Glomerular endothelial cell (primary cell): ENCODE measurements at places on chromosomes 12 and 14. TPM values are rescaled to one million over a fixed set of nuclear protein-coding genes. Genes with fewer than 3 reads are reported as not detected.
A peak's percentile ranks its signal among the peaks of the same experiment; 100 is the strongest.

DNA sequence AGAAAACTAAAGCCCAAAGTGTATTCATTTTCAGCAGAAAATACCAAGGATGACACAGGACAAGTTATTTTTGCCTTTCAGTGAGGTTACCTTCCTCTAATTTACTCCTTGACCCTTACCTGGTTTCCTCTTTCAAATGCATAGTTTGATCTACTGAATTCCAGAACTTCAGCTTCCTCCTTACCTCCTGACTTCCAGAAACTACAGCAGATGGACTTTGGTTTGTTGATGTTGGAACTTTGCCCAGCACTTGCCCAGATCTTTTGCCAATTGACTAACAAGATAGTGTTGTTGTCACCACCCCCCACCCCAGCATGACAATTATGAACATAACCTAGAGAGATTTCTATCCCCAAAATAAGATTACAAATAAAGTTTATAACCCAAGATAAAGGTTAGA lies 63.2 kb downstream of the NAV3 start:
- DNase-seq = peak; percentile 33

DNA sequence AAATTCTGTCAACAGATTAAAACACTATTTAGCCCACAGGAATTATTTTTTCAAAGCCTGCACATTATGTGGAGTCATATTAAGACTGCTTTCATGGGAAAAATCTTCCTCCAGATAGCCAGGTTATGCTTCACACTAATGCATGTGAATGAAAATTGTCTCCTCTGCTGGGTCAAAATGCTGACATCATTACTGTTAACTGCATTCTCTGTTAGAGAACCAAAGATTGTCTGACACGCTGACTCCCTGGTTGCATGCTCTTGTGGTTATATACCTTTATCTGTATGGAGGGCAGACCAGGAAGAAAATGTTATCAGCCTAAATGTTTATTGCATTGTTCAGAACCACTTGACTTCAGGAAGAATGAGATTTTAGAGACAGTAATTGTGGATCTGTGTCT lies 432.2 kb upstream of the MDGA2 start:
- DNase-seq = no peak

DNA sequence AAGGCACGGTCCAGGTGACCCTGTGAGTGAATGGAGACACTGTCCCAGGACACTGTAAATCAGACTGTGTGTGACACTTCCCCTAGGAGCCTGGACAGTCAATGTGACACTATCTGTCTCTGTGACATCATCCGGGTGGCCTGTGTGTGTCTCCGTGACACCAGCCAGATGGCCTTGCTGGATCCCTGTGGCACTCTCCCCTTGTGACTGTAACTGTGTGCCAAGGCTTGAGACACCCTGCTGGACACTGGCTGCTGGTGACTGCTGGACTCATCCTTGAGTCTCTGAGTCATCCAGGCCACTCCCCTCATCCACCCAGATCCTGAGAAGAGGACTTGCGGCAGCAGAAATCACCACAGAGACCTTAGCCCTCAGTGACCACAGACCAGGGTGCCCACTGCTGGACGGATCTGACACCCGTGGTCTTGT lies 51.6 kb downstream of the MVK start:
- no peak for DNase-seq

- DNase-seq = no peak
Observed at GRCh38 chr14:70699646-70700045, 57.9 kb downstream of the TTC9 start.

RPGRIP1 gene
- total RNA-seq = not detected in 2 replicates

SPRYD4 gene
- 1.7 TPM in 2 replicates for total RNA-seq

- DNase-seq = no peak
Observed at GRCh38 chr14:29937116-29937515, 9.5 kb upstream of the PRKD1 start.

PDZRN4 gene
- not detected in 2 replicates for total RNA-seq

- no peak for DNase-seq
Observed at GRCh38 chr14:106556665-106557289, 1030.4 kb downstream of the TMEM121 start.

- no peak for DNase-seq
Observed at GRCh38 chr12:40170593-40170992, 54.2 kb upstream of the LRRK2 start.

SLC38A6 gene
- 40.9 and 43.0 TPM in 2 replicates for total RNA-seq
